ENCODE measurements at places on chromosomes 2 and 18.

DNA sequence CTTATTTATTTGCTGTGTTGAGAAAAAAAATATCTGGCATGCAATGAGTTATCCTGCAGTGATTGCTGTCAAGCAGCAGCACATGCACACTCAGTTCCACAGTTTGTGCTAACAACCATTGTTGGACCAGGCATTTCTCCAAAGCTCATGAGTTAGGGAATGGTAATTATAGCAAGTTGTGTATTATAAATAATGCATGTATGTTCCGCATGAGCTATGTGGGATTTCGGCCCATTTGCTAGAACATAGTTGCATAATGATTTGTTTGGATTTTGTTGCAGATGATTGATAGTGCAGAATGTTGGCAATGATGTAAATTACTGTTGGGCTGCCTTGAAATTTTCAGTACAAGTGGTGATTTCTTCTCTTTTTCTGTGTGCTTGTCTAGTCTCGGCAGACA, 10.7 kb downstream of the KCNJ3 start:
- no peak for DNase-seq

- DNase-seq, result no peak
Observed at GRCh38 chr2:98356729-98357128, 10.5 kb downstream of the CNGA3 start.

- DNase-seq, result no peak
Observed at GRCh38 chr2:231308631-231309428, 86.7 kb upstream of the B3GNT7 start.

- no peak for DNase-seq
Observed at GRCh38 chr2:159065891-159066290, 97.5 kb downstream of the TANC1 start.

DNA sequence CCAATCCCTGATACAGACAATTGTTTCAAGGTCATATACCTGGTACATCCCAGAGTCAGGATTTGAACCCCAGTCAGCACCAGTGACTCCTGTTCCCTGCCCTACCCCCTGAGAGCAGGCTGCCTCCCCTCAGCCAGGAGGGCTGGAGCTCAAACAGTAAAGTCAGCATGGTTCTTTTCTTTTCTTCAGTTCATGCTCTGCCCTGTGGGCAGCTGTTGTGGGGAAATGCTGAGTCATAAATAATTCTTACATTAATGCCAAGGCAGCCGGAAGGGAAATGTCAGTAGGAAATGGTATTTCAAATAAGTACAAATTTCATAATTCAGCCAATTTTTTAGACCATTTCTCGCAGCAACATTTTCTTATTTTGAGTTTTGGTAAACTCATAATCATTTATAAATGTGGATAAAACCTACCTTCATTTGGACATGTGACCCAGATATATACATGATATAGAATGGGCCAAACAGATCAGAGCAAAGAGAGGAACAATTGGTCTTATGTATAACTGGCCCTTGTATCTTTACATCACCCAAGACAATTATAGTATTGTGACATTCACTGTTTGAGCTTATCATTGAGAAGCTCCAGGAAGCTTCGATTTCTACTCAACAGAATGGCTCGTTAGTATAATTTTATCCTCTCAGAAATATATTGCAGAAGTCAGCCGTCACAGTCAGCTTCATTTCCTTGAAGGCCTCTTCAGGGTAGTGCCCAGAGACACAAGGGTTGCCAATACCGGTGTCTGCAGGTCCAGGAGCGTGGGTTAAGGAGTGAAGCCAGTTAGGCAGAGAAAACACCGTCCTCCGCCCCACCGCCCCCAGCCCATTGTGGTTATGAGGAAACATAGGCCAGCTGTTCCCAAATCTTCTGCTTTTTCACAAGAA, 28.0 kb upstream of the SCYGR1 start:
- DNase-seq, result no peak

DNA sequence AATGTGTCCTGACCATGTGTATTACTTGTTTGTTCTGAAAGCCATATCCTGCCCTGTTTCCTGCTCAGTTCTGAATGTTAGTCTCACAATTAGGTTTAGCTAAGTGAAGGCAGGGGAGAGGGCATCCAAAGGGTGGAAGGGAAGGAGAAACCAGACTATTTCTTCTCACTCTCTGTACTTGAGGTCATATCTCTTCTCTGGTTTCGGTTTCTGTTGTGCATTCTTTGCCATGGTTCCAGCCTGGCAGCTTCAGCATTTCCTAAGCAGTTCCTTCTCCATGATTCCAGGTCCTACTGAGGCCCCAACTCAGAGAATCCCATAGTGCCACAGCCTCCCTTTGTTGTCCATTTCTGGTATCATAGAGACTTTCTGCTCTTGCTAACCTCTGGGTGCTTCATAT, 40.3 kb upstream of the HNMT start:
- DNase-seq, result no peak

- DNase-seq, result no peak
Observed at GRCh38 chr2:41886757-41887156, 161.1 kb upstream of the PKDCC start.

DNA sequence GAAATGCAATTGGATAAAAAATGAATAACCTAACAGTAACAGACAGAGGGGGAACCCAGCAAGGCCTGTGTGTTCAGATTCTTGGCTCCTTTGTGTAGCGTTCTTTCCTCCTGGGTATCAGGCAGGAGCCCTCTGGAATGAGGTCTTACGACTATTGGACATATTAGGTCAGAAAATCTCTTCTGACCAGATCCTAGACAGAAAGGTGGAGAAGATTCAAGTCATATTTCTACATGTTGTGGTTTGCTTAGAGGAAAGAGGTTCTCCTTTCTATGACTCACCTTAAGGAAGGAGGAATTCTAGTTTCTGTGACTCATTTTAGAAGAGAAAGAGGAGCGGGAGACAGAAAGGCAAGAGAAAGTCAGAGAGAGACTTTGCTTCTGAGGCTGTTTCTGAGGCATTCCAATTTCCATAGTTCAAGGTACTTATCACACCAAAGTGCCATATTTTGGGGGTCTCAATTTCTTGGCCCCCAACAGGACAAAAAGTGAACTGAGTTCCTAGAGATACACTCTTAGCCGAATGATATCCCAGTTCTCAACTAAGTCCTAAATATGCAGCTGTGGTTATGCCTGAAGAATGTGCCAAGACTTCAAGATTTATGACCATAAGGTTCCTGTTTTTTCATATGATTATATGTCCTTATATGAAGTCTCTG, 618.6 kb downstream of the ZEB2 start:
- DNase-seq, result no peak
